Neural progenitor cell (in vitro differentiated cells): ENCODE measurements at places on chromosomes 5 and 9.

DNA sequence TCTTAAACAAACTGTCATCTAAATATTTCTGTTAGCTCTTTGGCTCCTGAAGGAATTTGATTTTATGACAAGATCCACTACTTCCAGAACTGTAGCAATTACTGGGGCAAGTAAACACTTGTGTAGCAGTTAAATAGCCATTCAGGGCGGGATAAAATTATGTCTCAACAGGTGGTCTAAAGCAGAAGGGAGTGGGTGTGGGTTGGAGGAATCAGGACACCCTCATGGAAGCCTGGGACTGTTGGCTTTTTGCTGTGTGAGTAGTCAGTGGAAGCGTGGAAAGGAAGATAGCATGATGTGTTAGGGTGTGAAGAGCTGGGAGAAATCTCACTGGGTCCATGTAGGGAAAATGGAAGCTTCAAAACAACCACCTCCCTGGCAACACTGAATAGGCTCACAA lies 127.1 kb downstream of the FBXL7 start:
- H3K27ac ChIP-seq: no peak overlapping the region
- H3K4me3 ChIP-seq: no peak overlapping the region
- H3K27me3 ChIP-seq: no peaks in the 10 kb centered on the region
- no peaks in the 10 kb centered on the region for H3K36me3 ChIP-seq
- peaks cover 6% of the 10 kb centered on the region for H3K4me1 ChIP-seq

GRCh38 chr5:143860211-143860610 lies 48.2 kb downstream of the HMHB1 start:
- H3K4me1 ChIP-seq: peaks cover 4% of the 10 kb centered on the region
- no peak overlapping the region for H3K27ac ChIP-seq
- H3K4me3 ChIP-seq: no peak overlapping the region

GRCh38 chr9:69645488-69645887 lies 26.7 kb downstream of the APBA1 start:
- no peak overlapping the region for H3K27ac ChIP-seq
- H3K4me1 ChIP-seq: peaks cover 4% of the 10 kb centered on the region
- peak; percentile 13 for DNase-seq
- H3K4me3 ChIP-seq: no peak overlapping the region

DNA sequence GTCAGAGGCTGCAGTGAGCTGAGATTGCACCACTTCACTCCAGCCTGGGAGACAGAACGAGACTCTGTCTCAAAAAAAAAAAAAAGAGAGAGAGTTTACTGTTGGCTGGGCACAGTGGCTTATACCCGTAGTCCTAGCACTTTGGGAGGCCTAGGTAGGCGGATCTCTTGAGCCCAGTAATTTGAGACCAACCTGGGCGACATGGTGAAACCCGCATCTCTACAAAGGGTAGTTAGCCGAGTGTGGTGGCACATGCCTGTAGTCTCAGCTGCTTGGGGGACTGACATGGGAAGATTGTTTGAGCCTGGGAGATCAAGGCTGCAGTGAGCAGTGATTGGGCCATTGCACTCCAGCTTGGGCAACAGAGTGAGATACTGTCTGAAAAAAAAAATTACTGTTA lies 12.6 kb downstream of the HABP4 start:
- H3K27ac ChIP-seq: no peak overlapping the region
- peak; percentile 46 for DNase-seq
- H3K27me3 ChIP-seq: no peaks in the 10 kb centered on the region
- no peak overlapping the region for H3K4me3 ChIP-seq
- no peaks in the 10 kb centered on the region for H3K36me3 ChIP-seq

GRCh38 chr9:95502248-95502647 lies 14.5 kb downstream of the PTCH1 start:
- no peak overlapping the region for H3K4me3 ChIP-seq
- H3K4me1 ChIP-seq: peaks cover 38% of the 10 kb centered on the region
- H3K36me3 ChIP-seq: no peaks in the 10 kb centered on the region

- H3K4me1 ChIP-seq: no peaks in the 10 kb centered on the region
- H3K4me3 ChIP-seq: no peak overlapping the region
- H3K27ac ChIP-seq: no peak overlapping the region
- no peak for DNase-seq
- no peaks in the 10 kb centered on the region for H3K36me3 ChIP-seq
- no peaks in the 10 kb centered on the region for H3K27me3 ChIP-seq
Observed at GRCh38 chr5:78557601-78558000, 91.0 kb downstream of the LHFPL2 start.

GRCh38 chr9:110217656-110218099 lies 9.7 kb upstream of the C9orf152 start:
- peak; percentile 52 for DNase-seq
- H3K27me3 ChIP-seq: no peaks in the 10 kb centered on the region
- no peaks in the 10 kb centered on the region for H3K4me1 ChIP-seq
- no peaks in the 10 kb centered on the region for H3K36me3 ChIP-seq

- H3K4me1 ChIP-seq: no peaks in the 10 kb centered on the region
- H3K27ac ChIP-seq: no peak overlapping the region
- H3K4me3 ChIP-seq: no peak overlapping the region
- DNase-seq: no peak
- H3K36me3 ChIP-seq: no peaks in the 10 kb centered on the region
- H3K27me3 ChIP-seq: no peaks in the 10 kb centered on the region
Observed at GRCh38 chr5:36418152-36418979, 116.7 kb upstream of the RANBP3L start.

DNA sequence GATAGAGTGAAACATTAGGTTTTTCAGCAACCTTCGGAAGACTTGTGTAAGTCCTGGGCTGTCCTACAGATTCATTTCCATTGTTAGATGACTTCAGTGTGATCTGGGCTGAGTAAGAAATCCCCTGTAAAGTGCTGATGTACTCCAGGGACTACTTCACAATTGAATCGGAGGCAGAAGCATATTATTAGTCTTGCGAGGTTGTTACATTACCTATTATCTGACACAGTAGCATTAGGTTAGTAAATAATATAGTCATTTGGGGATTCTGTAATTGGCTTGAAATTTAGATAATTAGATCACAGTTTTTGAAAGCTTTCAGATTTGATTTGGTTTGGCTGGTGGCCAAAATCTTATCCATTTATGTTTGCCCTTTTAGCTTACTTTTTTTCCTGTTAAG lies 62.4 kb downstream of the DMRT1 start:
- no peak for DNase-seq
- H3K4me3 ChIP-seq: no peak overlapping the region
- H3K36me3 ChIP-seq: no peaks in the 10 kb centered on the region
- H3K4me1 ChIP-seq: peaks cover 35% of the 10 kb centered on the region

DNA sequence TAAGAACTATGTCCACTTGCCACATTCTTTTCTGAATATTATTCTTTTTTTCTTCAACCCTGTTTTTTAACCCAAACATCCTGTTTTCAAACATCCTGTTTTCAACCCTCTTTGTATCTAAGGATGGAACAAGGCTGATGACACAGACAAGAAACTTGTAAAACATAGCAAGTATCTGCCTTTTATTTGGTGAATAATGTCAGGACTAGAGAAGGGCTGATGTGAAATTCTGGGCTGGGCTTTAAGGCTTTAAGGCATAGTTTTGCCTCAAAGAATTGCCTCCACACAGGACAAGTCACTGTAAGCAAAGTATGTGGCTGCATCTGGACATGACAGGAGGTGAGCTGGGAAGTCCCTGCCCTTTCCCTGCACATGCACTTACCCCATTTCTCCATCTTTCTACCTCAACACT lies 42.5 kb upstream of the RIC1 start:
- no peaks in the 10 kb centered on the region for H3K36me3 ChIP-seq
- no peak overlapping the region for H3K4me3 ChIP-seq
- no peak for DNase-seq
- no peak overlapping the region for H3K27ac ChIP-seq
- H3K4me1 ChIP-seq: no peaks in the 10 kb centered on the region
- no peaks in the 10 kb centered on the region for H3K27me3 ChIP-seq

- H3K4me3 ChIP-seq: no peak overlapping the region
- H3K27ac ChIP-seq: no peak overlapping the region
- no peaks in the 10 kb centered on the region for H3K27me3 ChIP-seq
- no peak for DNase-seq
Observed at GRCh38 chr9:21121595-21122251, 19.9 kb downstream of the IFNW1 start.

DNA sequence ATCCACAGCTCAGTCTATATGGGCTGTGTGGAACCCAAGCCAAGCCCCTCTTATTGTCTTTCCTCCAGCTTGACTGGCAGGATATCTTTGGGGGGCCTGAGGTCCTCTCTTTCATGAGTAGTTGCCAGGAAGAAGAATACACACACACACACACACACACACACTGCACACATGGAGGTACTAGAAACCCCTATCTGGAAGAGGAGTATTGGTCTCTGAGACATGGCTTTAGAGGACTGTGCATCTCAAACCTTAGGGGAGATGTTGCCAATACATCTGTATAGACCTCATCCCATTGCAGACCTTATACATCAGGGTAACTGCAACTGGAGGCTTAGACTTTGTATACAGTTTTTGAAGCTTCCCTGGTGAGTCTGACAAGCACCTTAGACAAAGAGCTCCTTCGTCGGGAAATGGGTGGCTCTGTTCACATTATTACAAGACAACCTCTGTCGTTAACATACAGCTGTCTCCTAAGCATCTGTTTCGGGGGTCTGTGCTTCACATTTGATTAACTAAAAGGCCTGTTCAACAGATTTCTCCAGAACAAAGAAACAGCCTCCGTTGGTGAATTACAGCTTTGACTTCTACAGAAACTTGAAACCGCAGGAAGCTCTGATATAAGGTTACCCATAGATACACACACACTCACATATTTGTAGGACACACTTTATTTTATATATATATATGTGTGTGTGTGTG lies 5.5 kb upstream of the ENTREP1 start:
- H3K36me3 ChIP-seq: no peaks in the 10 kb centered on the region
- H3K27ac ChIP-seq: no peak overlapping the region
- H3K27me3 ChIP-seq: peaks cover 26% of the 10 kb centered on the region
- no peak overlapping the region for H3K4me3 ChIP-seq

DNA sequence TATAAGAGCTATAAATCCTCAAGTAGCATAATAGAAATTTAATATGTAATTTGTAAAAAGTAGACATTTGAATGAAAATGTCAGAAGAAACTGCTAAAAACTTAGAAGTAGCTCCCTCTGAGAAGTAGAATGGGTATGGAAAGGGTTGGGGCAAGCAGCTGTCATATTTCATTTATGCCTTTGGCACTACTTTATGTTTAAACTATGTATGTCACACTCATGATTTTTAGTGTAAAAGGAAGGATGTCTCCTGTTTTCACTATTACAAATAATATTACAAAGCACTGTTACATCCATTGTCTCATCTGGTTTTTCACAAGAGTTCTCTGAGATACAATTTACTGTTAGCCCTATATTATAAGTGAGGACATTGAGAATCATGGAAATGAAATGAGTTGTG lies 96.3 kb upstream of the ZNF462 start:
- H3K4me3 ChIP-seq: no peak overlapping the region
- H3K4me1 ChIP-seq: no peaks in the 10 kb centered on the region

- no peaks in the 10 kb centered on the region for H3K27me3 ChIP-seq
- H3K4me1 ChIP-seq: peaks cover 37% of the 10 kb centered on the region
- no peak for DNase-seq
- H3K4me3 ChIP-seq: no peak overlapping the region
- no peak overlapping the region for H3K27ac ChIP-seq
Observed at GRCh38 chr5:166433679-166434078, 1857.8 kb upstream of the WWC1 start.

- no peaks in the 10 kb centered on the region for H3K36me3 ChIP-seq
- no peaks in the 10 kb centered on the region for H3K4me1 ChIP-seq
- H3K27me3 ChIP-seq: no peaks in the 10 kb centered on the region
- no peak for DNase-seq
Observed at GRCh38 chr9:125106285-125106893, 36.9 kb downstream of the SCAI start.

DNA sequence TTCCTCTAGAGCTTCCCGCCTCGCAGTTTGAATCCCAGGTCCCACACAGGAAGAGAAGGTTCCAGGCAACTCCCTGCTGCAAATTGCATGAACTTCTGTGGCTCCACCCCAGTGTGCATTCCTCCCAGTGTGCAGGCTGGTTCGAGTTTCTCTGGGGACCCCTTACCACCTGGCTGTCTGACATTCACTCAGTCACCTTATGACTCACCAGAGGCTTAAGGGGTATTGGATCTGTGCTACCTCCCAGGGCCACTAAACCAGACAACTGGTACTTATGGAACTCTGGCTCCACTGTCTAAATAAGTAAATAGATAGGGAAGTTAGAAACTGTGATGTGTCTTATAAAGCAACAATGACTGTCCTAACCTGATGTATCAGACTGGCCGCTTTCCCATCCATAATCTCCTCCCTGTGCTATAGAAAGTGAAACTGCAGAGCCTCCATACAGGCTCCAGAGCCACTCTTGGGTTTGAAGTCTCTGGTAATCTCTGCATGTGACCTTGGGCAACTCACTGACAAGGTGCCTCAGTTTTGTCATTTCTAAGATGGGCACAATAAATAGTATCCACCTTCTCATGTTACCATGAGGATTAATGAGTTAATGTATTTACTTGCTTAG lies 720.6 kb downstream of the SEMA5A start:
- H3K27me3 ChIP-seq: no peaks in the 10 kb centered on the region
- no peak for DNase-seq
- H3K27ac ChIP-seq: no peak overlapping the region

DNA sequence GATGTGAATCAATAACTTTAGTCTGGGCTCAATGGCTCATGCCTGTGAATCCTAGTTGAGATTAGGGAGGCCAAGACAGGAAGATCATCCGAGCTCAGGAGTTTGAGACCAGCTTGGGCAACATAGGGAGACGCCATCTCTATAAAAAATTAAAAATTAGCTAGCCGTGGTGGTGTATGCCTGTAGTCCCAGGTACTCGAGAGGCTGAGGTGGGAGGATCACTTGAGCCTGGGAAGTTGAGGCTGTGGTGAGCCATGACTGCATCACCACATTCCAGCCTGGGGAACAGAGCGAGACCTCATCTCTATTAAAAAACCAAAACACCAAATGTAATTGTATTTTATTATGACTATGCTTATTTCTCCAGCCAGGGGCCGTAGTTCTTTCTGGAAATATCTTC lies 69.6 kb upstream of the NR5A1 start:
- peaks cover 11% of the 10 kb centered on the region for H3K4me1 ChIP-seq
- H3K27me3 ChIP-seq: no peaks in the 10 kb centered on the region
- no peak overlapping the region for H3K4me3 ChIP-seq
- H3K36me3 ChIP-seq: peaks cover 3% of the 10 kb centered on the region

DNA sequence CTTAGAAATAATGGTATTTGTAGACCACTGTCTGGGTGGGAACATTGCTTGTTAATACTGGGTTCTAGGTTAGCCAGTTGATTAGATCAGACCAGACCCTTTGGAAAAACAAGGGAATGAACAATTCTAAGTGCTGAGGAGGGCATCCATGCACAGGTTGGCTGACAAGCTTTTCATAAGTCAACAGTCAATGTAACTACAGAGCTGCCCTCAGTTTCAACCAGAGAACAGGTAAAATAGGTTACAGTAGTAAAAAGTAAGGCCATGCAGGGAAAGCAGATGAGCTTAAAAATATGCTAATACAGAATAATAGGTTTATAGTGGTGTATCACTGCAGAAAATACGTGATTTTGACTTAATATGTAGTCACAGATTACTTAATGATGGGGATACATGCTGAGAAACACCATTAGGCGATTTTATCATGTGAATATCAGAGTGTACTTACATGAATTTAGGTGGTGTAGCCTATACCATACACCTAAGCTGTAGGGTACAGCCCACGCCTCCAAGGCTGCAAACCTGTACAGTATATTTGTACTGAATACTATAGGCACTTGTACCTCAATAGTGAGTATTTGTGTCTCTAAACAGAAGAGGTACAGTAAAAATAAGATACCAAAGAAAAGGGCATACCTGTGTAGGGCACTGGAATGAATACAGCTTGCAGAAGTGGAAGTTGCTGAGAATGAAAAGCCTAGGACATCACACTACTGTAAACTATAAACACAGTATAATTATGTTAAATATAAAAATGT lies 6.1 kb upstream of the FGF18 start:
- H3K27ac ChIP-seq: no peak overlapping the region
- no peak overlapping the region for H3K4me3 ChIP-seq
- H3K27me3 ChIP-seq: no peaks in the 10 kb centered on the region
- no peak for DNase-seq
- peaks cover 13% of the 10 kb centered on the region for H3K36me3 ChIP-seq
